ENCODE measurements at places on chromosomes 4 and X.

DNA sequence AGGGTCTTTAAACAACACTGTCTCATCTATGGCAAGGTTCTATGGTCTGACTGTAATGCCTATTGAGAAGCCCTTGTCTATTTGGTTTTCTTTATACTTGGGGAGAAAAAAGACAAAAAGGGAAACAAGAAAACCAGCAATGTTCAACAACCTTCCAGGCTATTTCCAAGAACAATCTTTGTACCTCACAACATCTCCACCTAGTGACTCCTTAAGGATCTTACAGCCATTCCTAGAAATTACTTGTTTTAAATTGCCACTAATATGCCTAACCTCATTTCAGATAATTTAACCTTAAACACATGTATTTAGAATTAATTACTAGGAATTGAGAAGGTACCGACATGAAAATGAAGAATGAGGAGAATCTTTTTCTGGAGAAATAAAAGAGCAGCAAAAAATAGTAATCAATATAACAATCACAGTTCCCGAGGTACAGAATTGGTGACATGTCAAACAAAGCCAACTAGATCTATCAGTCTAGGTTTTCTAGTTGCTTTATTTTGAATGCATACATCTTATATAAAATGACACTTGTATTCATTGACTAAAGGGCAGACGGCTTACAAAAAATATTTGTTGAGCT is 1.6 kb upstream of the RBM46 start:
- no peak for DNase-seq

DNA sequence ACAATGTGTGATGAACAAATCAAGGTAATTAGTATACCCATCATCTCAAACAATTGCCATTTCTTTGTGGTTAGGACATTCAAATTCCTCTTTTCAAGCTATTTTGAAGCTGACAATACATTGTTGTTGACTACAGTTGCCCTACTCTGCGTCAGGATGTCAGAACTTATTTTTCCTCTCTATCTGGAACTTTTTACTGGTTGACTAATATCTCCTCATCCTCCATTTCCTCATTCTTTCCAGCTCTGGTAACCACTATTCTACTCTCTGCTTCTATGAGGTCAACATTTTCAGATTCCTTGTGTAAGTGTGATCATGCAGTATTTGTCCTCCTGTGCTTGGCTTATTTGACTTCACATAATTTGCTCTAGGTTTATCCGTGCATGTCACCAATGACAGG is 240.5 kb upstream of the HS3ST1 start:
- DNase-seq, result no peak

DNA sequence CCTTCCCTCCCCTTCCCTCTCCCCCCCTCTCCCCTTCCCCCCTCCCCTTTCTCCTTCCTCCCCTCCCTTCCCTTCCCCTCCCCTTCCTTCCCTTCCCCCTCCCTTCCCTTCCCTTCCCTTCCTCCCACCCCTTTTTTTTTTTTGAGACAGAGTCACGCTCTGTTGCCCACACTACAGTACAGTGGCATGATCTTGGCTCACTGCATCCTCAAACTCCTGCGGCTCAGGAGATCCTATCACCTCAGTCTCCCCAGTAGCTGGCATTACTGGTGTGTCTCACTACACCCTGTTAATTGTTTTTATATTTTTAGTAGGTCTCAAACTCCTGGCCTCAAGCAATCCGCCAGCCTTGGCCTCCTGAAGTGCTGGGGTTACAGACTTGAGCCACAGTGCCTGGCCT is 66.6 kb downstream of the TBC1D9 start:
- no peak for DNase-seq

DNA sequence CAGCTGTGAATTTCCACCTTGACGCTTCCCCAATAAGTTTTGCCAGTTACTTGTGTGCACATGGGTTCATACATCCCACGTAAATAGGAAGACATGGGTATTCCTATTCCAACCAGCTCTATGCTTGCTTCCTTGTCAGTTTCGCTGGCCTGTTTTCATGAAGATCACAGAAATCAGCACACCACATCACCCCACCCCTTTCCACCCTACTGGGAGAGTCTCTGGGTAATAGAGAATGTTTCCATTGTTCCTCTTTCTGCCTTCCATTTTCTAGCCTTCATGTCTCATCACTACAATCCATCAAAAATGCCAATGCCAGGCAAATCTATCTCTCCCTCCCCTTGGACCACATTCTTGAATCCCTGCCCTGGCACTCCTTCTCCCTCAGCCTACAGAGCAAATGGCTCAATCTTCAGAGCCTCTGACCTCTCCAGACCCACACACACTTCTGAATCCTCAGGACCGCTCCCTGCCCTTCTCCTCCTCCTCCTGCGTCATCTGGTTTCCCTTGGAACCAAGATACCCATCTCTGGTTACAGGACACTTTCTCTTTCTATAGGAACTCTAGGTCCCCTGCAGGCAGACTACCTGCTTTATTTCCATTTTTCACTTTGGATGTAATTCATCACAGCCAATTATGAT is 323.3 kb downstream of the DHX15 start:
- no peak for DNase-seq

GRCh38 chr4:119493419-119493818 is 135.2 kb downstream of the PDE5A start:
- no peak for DNase-seq

DNA sequence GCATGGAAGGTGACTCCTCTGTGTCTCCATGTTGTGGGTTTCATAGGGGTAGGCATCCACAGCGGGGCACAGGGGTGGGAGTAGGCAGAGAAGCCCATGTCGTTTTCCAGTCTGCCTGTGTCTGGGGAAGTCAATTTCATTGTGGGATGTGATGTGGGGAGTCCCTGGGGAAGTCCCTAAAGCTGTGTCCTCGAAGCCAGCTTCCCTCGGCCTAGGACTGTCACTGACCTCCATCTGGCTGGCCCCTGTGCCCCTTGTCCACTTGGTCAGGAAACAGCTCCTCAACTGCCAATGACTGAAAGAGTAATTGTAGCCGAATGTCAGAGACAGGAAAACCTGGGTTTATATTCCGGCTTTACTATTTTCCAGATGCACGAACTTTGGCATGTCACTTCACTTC is 109.6 kb downstream of the DRD5 start:
- no peak for DNase-seq

DNA sequence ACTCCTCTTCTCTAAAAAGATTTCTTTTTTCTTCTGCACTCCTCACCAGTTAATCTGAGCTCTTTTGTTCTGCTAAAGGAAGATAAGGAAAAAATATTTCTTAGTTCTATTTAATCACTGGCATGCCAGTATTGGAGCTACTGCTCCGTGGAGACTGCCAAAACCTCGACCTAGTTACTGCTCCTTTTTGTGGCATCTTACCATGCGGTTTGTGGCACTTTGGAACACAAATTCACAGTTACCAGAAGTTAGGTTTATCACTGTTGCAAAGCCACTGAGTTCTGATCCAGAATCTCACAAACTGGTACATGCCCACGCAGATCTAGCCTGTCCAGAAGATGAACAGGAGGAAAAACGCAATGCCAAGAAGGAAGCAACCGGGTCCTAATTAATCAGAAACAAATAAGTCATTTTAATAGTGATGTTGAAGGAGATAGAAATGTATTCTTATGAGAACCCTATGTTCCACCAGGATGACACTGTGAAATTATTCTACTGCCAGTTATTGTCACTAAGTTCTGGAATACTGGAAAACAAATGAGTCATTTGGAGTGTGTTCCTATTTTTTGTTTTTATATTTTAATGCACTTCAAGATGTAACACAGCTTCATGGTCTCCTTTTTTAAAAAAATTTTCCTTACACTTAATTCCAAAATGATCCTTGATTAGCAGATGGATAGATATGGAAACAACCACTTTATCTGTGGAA is 106.7 kb upstream of the GK2 start:
- DNase-seq, result no peak

DNA sequence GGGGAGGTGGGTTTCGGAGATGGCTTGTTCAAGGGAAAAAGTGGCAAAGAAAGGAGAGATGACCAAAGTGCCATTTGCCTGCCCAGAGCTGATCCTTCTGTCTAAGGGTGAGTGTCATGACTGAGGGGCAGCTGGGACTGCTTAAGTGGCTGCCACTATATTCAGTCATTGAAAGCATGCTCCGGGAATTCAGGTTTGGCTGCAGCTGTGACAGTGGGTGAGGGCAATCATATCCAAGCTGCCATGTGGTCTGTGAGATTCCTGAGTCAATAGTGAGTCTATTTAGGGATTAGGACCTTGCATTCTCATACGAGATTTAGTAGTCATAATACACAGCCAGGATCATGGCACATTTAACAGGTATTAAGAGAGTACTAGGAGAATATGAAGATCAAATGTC is 138.8 kb upstream of the BANK1 start:
- DNase-seq, result no peak

DNA sequence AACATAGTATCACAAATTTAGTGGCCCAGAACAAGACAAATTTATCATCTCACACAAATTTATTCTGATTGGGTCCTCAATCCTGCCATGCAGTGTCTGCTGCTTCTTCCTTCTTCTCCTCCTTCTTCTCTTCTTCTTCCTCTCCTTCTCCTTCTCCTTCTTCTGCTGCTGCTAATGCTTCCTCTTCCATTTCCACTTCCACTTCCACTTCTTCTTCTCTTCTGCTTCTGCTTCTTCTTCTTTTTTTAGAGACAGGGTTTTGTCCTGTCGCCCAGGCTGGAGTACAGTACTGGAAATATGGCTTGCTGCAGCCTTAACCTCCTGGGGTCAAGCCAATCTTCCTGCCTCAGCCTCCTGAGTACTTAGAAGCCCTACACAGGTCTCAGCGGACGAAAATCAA is 37.5 kb downstream of the FGFBP1 start:
- no peak for DNase-seq

GRCh38 chr4:25844961-25845712 is 17.7 kb downstream of the SEL1L3 start:
- no peak for DNase-seq

GRCh38 chrX:102963955-102964354 is 26.9 kb downstream of the RAB40AL start:
- DNase-seq, result no peak

DNA sequence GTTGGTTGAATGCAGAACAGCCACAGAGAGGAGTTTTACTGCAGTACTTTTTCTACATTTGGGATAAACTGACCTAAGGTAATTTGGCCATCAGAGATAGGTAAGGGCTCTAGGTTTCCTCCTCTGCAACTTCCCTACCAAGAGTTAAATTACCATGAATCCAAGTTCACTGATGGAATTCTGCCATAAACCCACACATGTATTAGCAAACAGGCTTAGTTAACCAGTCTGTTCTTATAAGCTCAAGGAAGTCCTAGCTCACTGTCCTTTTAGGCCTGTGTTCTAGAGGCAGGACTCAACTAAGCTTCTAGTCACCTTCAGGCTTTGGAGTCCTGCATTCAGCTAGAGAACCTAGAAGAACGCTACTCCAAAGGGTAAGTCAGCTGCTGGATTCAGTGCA is 4.0 kb downstream of the FAM114A1 start:
- no peak for DNase-seq

- DNase-seq, result no peak
Measured at GRCh38 chr4:34323549-34324320, 1920.6 kb downstream of the ARAP2 start.

DNA sequence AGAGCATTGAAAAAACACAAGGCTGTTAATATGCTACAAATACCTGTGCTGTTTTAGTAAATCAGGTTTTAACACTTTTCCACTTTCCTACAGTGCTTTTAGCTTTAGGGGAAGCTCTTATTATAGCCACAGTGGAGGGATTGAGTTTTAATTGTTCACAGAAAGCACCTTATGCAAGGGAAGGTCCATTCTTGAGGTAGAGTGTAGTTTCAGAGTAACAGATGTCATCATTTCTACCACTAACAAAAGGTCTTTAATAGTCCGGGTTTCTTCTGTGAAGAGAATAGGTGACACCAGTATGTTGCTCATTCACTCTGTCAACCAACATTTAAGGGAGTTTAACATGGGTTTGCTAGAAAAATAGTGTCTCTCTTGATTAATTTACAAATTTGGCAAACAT is 104.4 kb downstream of the STIM2 start:
- DNase-seq, result no peak

- no peak for DNase-seq
Measured at GRCh38 chr4:5552451-5552850, 155.9 kb downstream of the EVC2 start.

GRCh38 chr4:83974111-83974780 is 438.3 kb downstream of the GPAT3 start:
- no peak for DNase-seq

- DNase-seq, result no peak
Measured at GRCh38 chrX:110004215-110004614, 1.3 kb downstream of the TMEM164 start.

GRCh38 chr4:78779280-78779679 is 3.1 kb downstream of the BMP2K start:
- DNase-seq, result no peak

- DNase-seq, result no peak
Measured at GRCh38 chr4:13521047-13521446, 23.3 kb downstream of the NKX3-2 start.

DNA sequence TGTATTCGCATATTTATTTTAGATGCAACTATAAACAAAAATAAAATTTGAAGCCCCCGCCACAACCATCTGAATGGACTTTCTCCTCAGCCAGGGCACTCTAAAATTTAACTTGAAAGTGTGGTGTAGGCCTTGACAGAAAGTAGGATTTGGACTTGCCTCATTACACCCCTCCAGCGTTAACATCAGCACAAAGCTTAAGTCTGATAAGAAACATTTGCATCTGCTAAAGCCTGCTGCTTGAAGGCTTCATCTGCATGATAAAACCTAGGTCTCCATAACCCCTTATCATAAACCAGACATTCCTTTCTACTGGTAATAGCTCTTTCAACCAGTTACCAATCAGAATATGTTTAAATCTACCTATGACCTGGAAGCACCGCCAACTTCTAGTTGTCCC is 1046.5 kb downstream of the FAT4 start:
- DNase-seq, result no peak

GRCh38 chr4:33090910-33091309 is 2370.7 kb downstream of the PCDH7 start:
- no peak for DNase-seq

GRCh38 chrX:121781991-121782390 is 734.6 kb downstream of the GLUD2 start:
- no peak for DNase-seq

DNA sequence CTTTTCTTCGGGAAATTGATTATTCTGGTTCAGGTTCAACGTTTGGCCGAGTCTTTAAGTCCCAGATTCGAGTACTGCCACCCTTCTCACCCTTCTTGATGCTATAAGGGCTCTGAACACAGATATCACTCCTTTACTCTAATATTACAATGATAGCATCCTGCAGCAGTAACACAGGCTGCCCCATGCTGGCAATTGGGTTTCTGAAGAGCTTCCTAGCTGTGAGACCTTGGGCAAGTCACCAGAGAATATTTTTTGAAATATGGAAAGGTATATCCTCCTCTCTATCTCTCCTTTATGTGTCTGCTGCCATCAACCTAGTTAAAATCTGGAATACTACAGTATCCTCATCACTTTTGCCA is 297 bp upstream of the MTMR8 start:
- DNase-seq, result no peak

- DNase-seq, result no peak
Measured at GRCh38 chr4:118345813-118346212, 7.0 kb downstream of the PRSS12 start.

DNA sequence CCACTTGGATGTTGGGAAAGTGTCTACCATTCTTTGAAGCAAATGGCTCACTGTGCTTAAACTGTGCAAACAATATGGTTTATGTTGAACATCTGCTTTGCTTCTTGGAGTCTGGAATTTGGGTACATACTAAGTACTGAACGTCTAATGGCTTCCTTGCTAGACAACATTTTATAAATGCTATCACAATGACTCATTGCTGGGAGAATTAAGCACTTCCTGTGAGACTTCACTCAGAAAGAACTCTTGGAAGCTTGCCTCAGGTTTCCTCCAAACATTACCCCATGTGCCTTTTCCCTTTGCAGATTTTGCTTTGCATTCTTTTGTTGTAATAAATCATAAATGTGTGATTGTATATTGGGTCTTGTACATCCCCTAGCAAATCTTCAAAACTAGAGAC is 139.7 kb downstream of the PACRGL start:
- DNase-seq, result no peak

All from activated T-cell treated with anti-CD3 and anti-CD28 coated beads, Interleukin-2, amount 50 U/mL, for 48 hours (primary cell).